GOT3 (cell line): ENCODE measurements at places on chromosomes 7 and 10.

- no peak for DNase-seq
Observed at GRCh38 chr7:100372694-100373093, 593 bp upstream of the PILRA start.

DNA sequence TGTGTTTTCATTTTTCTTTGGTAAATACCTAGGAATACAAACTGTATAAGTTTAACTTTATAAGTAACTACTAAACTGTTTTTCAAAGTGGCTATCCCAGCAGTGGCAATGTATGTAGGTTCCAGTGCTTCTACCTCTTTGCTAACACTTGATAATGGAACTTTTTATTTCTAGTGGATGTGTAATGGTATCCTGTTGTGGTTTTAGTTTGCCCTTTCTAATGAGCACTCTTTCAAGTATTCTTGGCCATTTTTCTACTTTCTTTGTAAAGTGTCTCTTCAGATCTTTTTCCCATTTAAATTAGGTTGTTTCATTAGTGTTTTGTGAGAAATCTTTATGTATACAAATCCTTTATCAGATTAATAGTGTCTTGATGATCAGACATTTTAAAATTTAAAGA lies 4.6 kb downstream of the KIF20B start:
- DNase-seq = no peak

DNA sequence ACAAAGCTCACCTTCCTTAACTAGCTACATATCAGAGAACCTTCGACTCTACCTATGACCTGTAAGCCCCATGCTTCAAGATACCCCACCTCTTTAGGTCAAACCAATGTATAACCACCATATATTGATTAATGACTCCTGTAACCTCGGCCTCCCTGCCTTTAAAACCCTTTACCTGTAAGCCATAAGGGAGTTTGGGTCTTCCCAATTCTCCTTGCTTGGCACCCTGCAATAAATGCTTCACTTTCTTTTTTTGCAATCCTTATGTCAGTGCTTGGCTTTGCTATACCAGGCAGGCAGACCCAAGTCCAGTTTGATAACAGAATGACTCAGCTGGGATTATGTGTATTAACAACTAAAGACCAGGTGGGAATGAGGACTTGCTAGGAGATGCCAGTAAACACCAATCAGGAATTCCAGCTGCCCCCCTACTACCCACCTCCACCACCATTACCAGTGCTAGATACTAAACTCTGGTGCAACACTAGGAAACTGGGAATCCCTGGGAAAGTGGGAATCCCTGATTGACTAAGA lies 22.0 kb upstream of the SLC35G1 start:
- DNase-seq = no peak

DNA sequence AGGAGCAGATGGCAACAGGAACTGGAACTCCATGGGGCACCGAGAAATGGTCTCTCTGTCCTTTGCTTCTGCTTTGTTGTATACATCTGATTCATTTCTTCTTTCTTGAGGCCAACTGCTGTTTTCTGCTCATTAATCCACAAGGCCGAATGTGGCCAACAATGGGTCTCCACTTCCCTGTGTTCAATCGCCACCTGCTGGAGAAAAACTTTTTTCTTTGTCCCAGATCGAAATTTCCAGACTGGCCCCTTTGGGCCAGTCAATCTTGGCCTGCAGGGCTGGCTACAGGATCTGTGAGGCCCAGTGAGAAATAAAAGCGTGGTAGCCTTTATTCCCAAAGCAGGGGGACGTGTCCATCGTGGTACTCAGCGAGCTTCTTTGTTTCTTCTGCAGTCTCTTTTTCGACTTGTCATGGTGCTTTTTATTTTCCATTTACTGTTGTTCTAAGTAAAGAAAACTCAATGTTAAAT lies 58.8 kb downstream of the PARP12 start:
- DNase-seq = no peak

DNA sequence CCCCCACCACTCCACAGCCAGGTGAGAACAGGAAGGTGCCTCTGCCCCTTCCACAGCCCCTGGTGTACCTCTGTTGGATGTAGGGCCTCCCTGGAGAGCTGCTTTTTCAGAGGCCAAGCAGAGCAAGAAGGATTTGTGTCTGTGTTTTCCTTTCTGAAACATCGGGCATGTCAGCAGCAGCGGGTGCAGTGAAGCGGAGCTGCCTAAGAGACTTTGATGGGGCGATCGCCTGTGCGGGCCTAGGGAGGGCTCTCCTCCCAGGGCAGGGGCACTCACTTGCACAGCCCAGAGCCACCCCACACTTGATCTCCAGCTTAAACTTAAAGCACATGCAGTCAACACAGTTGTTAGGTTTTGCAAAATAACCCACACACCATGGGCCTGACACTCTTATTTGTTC lies 324.7 kb downstream of the ACTR3B start:
- DNase-seq = no peak

- DNase-seq = no peak
Observed at GRCh38 chr7:12722636-12723605, 35.5 kb downstream of the ARL4A start.

DNA sequence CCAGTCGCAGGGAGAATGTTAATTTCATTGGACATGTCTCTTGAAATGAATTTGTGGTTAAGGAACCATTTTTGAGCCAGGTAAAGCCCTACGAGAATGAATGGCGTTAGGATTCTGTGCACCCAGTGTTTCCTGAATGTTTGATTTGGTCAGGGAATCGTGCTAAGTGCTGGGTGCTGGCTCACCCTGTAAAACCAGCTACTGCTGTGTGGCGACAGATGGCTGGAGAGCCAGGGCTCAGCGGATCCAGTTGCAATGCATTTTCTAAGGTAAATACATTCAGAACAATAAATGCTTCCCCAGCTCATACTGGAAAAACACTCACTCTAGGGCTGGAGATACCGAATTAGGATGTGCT lies 355.5 kb downstream of the GLRX3 start:
- no peak for DNase-seq

GRCh38 chr10:5563321-5563961 lies 38.7 kb downstream of the CALML3 start:
- DNase-seq = no peak

DNA sequence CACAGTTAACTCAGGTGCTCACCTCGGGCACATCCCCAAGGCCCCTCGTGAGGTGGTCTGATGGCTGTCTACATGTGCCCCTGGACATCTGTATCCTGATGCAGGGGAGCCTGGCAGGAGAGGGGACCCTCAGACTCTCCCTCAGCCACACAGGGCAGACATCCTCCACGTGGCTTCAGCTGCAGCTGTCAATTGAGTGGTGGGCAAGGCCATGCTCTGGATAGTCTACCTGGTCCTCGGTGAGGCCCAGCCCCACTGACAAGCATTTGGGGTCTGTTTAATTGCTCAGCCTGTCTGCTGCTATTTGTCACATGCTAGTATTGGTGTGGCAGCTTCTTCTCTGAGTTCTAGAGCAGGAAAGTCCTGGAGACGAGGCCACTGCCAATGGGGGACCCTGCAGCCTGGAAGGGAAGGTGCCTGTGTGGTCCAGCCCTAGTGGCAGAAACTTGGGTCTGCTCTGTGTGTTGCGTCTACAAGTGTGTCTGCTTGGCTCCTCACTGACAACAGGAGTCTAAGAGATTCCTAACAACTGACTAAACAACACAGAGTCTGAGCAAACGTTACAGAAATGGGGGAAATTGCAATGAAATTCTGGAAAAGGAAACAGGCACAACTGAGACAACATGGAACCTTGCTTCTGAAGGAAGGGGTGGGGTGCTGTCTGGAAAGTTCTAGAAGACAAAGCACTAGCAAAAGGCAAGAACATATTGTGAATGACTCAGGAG lies 59.3 kb upstream of the IGFBP3 start:
- no peak for DNase-seq

GRCh38 chr7:98864731-98865453 lies 4.9 kb downstream of the TMEM130 start:
- no peak for DNase-seq

- no peak for DNase-seq
Observed at GRCh38 chr10:35355971-35356724, 19.8 kb downstream of the CCNY start.

DNA sequence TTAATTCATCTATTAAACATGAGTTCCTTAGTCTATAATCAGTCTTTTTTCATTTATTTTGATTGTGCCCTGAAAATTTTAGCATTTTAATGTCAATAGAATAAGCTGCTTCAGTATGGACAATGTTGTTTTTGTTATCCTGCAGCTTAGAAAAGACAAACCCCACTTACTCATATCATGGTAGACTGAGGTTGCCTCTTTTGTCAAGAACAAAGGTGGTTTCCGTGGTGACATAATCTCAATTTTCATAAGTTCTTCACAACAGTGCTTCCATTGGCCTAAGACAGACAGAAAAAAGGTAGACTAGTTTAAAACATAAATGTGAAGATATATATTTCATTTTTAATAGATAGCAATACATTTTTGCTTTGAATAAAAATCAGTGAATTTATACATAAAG lies 69.1 kb downstream of the RTKN2 start:
- DNase-seq = no peak

DNA sequence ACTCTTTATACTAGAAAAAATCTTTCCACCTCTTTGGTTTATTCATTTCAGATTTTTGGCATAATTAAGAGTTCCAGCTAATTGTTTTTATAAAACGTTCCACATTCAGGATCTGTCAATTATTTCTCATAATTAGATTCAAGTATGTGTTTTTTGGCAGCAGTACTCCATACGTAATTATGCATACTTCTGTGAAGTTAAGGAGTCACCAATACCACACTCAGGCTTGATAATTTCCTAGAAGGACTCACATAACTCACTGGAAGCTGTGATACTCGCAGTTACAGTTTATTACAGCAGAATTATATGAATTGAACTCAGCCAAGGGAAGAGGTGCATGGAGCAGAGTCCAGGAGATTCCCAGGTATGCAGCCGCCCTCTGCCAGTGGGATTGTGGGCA lies 290.5 kb upstream of the AKR1E2 start:
- no peak for DNase-seq

GRCh38 chr7:43479042-43479441 lies 103.9 kb upstream of the STK17A start:
- DNase-seq = no peak

GRCh38 chr7:82443547-82444219 lies at the start of gene CACNA2D1:
CACNA2D1 (minus strand) TSS chr7:82443777.
- DNase-seq = peak; percentile 20

DNA sequence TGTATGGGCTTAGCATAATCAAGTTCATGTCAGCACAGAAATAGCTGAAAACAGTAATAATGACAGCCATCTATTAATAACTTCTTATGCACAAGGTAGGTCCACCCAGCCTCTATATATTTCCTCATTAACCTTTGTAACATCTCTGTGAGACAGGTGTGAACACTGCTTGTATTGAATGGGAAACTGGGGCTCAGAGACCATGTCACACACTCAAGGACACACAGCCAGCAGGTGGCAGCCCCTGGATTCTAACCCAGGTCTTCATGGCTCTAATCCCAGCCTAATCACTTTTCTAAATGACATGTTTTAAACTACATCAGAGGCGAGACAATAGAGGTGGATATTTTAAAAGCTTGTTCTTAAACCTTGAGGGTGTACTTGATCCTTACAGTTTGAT lies 591.4 kb downstream of the PARD3 start:
- no peak for DNase-seq

DNA sequence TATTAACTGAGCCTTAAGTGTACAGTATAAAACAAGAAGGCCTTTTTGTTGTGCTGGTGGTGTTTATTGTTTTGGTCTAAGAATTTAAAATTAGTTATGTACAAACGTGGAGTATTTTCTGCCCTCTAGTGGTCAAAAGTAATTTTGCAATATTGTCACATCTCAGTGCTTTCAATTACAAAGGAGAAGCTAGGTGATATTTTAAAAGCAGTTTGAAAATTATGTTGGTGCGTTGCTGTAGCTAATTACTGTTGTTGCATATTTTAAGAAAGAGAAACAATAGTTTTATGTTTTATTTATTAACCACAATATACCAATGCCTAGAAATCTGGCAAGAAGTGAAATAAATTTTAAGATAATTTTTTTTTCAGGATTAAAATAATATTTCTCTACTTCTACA lies 11.4 kb downstream of the NPVF start:
- no peak for DNase-seq

DNA sequence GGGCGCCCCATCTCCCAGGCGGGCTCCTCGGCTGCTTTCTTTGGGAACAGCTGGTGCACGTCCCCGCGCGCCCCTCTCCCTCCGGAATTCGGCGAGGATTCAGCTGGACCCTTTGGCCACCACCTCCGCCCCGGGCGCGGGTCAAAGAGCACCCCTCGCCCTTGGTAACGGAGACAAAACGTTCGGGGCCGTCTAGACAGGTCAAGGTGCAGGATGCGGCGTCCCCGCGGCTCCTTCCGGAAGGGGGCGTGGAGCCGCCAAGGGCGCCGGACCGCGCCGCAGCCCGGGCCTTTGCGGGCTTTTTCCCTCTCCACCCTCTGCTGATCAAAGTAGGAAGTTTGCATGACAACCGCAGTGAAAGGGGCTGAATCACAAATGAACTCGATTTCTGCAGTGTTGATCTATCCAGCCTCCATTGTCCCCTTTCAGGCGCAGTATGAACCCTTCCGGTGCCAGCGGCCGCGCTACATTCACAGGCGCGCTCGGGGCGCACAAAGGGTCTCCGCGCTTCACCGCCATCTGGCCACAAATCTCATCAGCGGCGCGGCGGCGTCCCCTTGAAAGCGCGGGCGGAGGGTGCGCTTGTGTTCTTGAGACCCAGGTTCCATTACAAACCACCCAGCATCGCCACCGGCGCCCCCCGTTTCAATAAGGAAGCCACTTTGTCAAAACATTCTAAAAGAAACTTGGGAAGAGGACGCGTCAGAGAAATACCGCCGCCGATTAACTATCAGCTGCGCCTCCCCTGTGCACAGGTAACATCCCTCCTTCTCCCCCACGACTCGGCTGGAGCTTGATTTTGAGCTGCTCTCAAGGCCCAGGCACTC lies 36.4 kb downstream of the CNPY1 start:
- DNase-seq = no peak

DNA sequence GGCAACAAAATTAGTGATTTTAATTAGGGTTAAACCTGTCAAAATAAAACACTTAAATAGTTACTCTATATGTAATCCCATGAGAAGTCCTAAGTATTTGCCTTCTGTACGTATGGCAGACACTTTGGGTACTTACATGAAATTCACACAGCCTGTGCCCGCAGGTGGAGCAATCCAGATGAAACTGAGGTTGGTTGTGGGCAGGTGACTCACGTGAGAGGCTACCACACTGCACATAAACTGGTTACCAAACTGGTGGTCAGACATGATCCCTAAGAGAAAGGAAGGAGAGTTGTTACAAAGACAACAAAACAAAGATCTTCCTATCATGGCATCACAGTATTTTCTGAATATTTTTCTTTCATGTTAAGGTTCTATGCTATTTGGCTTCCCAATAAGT lies 156.1 kb downstream of the RELN start:
- no peak for DNase-seq

- no peak for DNase-seq
Observed at GRCh38 chr10:96910488-96911395, 78.6 kb downstream of the LCOR start.
